Adrenal gland (tissue), 19 donors: ENCODE measurements at places on chromosomes 12 and 14. TPM values are rescaled to one million over a fixed set of nuclear protein-coding genes. Genes with fewer than 3 reads are reported as not detected.

Gene CLEC9A
- total RNA-seq: 0.14 TPM

DNA sequence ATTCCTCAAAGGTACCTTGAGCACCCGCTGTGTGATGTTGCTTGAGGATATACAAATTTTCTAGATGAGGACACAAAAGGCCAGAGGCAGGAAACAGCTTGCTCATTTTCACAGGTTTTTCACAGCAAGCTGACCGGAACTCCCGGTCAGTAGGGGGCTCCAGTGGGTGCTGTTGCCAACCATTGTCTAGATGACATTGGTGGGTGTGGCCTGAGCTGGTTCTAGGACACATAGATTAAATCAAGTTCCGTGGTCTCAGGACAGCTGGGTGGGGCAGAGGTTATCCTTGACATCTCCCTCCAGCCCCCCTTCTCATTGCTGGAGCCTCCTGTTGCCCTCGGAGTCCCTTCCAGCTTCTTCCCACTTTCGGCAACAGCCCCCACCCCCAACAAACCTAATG is 153.6 kb upstream of the FKBP4 start:
- peaks cover 12% of the 10 kb centered on the region for H3K4me1 ChIP-seq
- H3K36me3 ChIP-seq: no peaks in the 10 kb centered on the region
- DNase-seq: peak; percentile 36
- H3K27ac ChIP-seq: peak overlapping the region; percentile 86
- no peaks in the 10 kb centered on the region for H3K27me3 ChIP-seq

- no peak overlapping the region for H3K4me3 ChIP-seq
- H3K4me1 ChIP-seq: no peaks in the 10 kb centered on the region
- no peak overlapping the region for H3K27ac ChIP-seq
- H3K27me3 ChIP-seq: peaks cover 32% of the 10 kb centered on the region
- DNase-seq: no peak
These were observed 51.3 kb upstream of the GALNT9 start for GRCh38 chr12:132380641-132381040.

DNA sequence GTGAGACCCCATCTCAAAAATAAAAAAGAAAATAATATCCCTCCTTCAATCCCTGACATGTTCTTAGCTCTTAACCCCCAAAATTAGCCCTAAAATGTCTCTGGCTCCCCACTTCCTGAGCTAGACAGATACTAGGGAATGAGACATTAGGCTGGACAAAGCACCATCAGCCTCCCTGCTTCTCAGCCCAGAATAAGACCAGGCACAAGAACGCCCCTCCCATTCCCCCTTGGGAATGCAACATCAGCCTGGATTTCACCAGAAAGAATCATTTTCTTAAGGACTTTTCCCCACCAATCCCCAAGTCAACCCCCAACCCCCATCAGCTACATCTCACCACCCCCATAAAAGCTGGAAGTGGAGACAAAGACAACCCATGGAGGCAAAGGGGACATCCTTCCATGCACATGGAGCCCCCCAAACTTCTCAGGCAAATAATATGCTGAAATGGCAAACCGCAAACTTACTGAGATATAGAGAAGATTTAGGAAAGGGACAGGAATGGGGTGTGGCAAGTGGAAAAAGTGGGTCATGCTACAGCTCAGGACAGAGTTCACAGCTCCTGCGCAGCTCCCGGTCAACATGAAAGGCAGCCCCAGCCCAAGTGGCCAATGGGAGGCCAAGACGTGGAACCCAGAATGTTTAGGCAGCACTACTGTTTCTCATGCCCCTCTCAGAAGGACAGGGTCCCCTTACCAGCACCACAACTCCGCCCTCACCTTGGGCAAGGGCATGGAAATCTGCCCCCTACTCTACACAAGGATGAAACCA is 2.7 kb downstream of the CHD4 start:
- H3K36me3 ChIP-seq: no peaks in the 10 kb centered on the region
- peaks cover 36% of the 10 kb centered on the region for H3K4me1 ChIP-seq
- H3K27me3 ChIP-seq: no peaks in the 10 kb centered on the region
- H3K27ac ChIP-seq: peak overlapping the region; percentile 7

DNA sequence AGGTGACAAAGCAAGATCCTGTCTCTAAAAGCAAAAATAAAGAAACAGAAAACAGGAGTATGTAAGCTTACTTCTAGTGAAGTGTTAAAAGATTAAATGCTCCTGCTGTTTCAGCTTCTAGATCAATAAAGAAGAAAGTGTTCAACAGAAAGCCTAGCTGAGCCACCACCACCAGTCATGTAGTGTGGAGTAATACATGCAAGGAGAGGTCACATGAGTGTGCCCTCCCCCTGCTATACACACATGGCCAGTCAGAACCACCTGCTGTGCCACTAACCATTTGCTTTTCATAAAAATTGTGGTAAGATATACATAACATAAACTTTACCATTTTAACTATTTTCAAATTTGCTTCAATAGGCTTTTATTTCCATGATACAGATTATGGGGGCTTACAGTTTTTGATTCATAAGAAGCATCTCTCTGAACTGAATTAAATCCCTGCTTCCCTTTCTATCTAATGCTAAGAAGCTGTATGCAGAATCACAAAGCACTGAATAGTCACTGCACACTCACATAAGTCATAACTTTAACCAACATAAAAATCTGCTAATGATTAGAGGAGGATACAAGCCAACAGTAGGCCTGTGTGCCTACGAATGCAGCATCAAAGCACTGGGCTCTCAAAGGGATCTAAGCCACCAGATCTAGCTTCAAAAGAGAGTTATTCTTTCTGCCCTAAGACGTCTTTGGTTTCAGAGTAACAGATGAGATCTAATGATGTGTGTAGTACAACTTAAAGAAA is 515.5 kb downstream of the C12orf50 start:
- H3K36me3 ChIP-seq: no peaks in the 10 kb centered on the region
- DNase-seq: no peak
- no peaks in the 10 kb centered on the region for H3K27me3 ChIP-seq
